ENCODE measurements at places on chromosomes 1 and 21.

DNA sequence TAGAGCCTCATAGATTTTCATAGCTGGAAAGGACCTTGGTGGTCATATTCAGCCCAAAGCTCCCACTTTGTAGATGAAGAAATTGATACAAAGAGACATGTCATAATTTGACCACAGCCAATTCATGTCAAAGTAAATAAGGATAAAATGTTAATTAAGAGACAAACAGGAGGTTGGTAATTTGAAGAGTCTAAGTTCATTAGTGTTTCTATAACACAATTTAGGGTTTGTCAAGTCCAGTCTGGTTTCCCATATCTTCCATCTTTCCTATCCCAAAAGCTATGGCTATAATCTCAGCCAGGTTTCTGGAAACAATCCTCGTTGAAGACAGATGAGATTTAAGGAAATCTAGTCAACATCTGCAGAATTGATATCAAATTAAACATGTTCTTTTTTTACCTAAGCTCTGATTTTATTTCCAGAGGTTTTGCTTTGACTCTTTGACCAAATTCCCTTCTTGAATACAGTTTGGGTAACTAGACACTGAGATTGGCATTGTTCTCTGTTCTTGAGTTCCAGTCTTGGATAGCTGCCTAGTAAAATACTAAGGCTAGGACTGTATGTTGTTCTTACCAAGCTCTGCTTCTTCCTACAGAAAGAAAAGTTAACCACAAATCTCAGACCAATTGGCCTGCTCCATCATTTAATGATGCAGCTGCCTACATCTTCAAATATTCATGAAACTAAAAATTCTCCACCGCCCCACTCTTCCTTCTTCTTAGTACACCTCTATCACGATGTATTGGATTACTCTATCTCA lies 62.0 kb downstream of the SLC44A5 start:
- DNase-seq: no peak

- no peak for DNase-seq
Measured at GRCh38 chr1:246219508-246220030, 287.5 kb downstream of the SMYD3 start.

GRCh38 chr1:165114022-165114888 lies 242.3 kb downstream of the LMX1A start:
- no peak for DNase-seq

DNA sequence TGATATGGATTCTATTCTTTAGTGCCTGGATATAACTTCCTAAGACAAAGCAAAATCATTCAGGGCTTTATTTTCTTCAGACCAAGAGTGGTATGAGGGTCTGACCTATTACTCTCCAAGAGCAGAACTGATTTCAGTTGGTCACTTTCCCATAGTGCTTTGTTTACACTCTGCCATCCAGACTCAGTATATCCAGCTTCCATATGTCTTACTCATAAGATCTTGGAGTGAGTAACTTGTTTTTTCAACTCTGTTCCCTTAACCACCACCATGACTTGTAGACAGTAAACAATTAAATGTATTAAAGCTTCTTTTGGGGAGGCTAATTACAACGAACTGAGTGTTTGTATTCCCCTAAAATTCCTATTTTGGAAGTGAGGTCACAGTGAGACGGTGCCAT lies 83.4 kb downstream of the USP24 start:
- DNase-seq: no peak

DNA sequence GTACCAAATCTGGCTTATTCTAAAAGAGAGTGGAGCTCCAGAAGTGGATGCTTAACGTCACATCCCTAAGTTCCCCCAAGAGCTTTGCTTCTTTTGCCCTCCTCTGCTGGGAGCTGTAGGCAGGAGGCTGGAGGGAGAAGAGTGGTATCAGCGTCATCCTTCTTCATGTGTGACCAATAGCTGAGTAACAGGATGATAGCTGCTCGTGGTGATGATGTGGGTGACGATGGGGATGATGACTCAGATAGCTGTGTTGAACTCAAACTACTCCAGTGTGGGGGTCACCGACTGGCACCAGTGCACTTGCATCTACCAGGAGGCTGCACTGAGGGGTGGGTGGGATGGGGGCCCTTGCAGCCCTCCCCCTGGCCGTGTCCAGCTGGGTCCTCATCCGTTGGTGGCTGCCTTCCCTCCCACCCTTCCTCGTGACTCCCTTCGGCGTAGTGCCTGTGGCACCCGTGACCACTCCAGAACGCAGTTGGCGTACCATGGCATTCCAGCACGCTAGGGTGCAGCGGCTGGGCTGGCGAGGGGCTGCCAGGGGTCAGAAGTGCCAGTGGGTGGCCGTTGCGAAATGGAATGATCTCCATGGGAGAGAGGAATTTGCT lies 1.1 kb downstream of the IGFN1 start:
- peak; percentile 24 for DNase-seq

- no peak for DNase-seq
Measured at GRCh38 chr1:165116732-165117131, 239.8 kb downstream of the LMX1A start.

DNA sequence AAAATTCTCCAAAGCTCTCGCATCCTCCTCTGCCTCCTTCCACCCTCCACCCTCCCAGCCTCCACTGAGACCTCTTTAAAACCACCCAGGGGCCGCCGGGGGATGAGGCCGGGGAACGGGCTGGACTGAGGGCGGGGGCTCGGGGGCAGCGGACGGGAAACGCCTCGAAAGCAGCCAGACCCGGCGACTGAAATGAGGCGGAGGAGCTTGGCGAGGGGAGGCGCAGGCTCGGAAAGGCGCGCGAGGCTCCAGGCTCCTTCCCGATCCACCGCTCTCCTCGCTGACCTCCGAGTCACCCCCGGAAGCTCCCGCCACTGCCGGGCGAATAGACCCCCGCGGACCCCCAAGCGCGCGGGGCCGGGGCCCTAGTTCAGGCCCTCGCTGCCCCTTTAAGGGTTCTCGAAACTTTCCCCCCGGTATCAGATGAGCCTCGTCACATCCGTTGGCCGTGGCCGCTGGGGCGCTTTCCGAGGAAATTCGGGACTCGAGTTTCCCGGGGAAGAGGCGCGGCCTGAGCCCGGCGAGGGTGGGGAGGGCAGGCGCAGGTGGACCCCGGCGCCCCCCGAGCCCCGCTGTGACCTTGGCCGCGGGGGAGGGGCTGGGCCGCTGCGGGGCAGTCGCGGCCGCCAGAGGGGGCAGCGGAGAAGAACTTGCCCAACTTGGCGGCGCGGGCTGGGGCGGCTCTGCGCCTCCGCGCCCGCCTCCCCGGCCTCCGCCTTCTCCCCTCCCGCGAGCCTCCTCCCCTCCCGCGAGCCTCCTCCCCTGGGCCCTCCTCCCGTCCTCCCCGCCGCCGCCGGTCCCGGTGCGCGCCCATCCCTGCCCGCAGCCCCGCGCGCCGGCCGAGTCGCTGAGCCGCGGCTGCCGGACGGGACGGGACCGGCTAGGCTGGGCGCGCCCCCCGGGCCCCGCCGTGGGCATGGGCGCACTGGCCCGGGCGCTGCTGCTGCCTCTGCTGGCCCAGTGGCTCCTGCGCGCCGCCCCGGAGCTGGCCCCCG lies at the start of gene BACE2:
BACE2 (plus strand) TSS at position 813 of the 995 bp plus-strand sequence; CDS start at position 917, 104 bp downstream.
- peak; percentile 22 for DNase-seq

GRCh38 chr21:33974513-33975468 lies 59.2 kb upstream of the ATP5PO start:
- no peak for DNase-seq

DNA sequence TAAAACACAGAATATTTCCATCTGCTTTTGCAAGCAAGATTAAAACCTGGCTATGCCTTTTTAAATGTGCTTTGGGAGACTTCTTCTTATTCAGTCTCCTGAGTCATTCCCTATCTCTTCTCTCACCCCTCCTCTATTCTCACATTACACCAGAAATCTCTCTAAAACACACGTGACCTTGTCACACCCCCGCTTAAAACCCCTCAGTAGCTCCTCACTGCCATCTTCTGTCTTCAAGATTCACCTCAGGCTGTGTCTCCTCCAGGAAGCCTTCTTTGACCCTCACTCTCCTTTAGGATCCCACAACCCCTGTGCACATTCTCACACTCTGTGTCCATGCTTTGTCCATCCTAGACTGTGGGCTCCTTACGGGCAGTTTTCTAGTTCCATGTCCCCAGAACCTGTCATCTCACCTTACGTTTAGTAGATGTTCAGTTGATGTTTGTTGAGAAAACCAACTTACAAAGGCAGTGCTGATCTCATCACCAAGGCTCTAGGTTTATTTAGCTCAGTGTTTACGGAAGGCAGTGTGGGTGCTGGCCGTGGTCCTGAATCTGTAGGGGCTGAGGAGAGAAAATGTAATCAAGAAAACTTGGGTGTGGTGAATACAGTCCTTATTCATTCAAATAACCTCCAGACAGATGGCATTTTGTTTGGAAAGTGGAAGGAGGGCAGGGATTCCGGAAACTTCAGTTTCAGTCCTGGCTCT lies 143.5 kb downstream of the DMRTA2 start:
- no peak for DNase-seq

- DNase-seq: no peak
Measured at GRCh38 chr1:64482720-64483119, 12.8 kb downstream of the CACHD1 start.

DNA sequence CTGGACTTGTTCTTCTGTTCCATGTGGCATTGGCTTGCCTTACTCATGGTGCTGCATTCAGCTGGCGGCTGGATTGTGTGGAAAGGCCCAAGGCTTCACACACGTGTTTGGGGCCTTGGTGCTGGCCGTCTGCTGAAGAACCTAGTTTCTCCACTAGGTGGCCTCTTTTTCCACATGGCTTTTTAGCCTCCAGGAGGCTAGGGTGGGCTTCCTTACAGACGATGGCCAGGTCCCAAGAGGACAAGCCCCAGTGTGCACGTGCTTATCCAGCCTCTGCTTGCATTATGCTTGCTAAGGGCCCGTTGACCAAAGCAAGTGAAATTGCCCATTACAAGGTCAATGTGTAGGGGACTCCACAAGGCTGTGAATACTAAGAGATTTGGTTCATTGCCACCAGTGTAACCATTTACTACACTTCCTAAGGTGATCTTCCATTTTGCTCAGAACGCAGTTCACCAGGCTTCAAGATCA lies 47.5 kb upstream of the FOXO6 start:
- DNase-seq: no peak

GRCh38 chr1:169894424-169895145 lies 889 bp upstream of the SCYL3 start:
- no peak for DNase-seq

GRCh38 chr1:185768371-185768770 lies 34.2 kb downstream of the HMCN1 start:
- no peak for DNase-seq

DNA sequence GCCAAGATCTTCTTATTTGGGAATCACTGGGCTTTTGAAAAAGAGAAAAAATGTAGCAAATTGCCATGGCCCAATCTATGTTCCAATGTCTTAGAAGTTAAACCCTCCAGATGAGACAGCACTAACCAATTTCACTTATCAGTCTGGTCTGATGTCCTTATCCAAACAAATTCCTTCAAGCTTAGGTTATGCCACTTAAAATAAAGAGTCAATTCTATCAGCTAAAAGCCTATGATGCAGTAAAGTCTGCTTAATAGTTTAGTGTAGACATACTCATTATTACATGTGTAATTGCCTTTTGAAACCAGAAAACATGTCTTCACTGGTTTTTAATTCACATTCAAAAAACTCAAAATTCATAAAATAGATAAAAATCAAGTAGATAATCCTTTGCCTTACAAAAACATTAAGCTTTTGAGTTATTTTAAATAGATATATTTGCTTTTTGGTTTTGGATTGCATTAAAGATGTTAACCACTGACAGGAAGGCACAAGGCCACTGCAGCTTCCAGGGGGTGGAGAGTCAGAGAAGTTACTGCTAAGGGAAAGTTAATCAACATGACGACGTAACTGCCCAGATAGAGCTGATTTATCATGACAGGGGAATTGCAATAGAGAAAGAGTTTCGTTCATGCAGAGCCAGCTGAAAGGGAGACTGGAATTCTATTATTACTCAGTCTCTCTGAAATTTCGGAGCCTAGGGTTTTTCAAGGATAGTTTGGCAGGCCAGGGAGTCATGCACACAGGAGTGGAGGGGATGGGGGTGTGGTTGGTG lies 106.1 kb downstream of the MAP3K21 start:
- no peak for DNase-seq

- no peak for DNase-seq
Measured at GRCh38 chr1:119359730-119360129, 8.9 kb upstream of the HAO2 start.

DNA sequence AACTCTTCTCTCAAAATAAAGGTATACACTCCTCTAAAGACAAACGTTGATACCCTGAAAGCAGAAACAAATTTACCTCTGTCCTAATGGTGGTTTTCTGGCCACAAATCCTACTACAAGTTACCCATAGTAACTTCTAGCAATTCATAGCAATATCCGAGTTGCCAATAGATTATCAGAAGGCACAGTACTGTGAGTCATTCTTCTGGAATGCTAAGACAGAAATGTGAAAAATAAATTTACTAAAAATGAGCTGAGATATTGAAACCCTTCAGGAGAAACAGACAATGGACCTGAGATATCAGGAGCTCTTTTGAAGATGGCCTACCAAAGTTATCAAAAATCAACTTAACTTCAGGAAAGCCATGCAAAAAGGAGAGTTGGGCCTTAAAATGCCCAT lies 715.0 kb upstream of the ADAMTS5 start:
- no peak for DNase-seq

- DNase-seq: no peak
Measured at GRCh38 chr1:228748431-228748830, 13.2 kb downstream of the RHOU start.

GRCh38 chr21:42553435-42553834 lies 39.8 kb downstream of the SLC37A1 start:
- no peak for DNase-seq

GRCh38 chr1:160017592-160017991 lies 14.2 kb downstream of the PIGM start:
- DNase-seq: no peak

DNA sequence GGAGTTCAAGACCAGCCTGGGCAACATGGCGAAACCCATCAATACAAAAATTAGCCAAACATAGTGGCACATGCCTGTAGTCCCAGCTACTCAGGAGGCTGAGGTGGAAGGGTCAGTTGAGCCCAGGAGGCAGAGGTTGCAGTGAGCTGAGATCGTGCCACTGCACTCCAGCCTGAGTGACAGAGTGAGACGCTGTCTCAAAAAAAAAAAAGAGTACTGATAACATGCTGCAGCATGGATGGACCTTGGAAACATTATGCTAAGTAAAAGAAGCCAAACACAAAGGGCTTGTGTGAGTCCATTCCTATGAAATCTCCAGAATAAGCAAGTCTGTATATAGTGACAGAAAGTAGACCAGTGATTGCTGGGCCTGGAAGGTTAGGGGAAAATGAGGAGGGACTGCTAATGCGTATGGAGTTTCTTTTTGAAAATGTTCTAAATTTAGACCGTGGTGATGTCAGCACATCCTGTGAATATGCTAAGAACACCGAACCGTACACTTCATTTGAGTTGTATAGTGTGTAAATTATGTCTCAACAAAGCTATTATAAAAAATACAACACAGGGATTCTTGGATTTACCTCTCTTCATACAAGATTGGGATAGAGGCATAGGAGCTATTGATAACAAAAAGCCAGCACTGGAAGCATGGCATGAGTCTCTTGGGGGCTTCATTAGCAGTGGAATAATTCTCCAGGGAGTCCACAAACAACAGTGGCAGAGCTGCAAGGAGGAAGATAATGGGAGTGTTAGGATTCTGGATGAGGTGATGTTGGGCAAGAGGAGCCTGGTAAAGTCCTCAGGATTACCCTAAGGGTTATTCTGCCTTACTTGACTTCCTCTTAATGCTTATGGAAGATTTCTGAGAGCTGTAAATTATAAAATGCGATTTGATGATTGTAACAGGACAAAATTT lies 73.5 kb downstream of the TTC3 start:
- DNase-seq: no peak

GRCh38 chr1:23741609-23742008 lies 1.7 kb upstream of the ELOA start:
- DNase-seq: no peak

- no peak for DNase-seq
Measured at GRCh38 chr1:248183996-248184395, 9.4 kb downstream of the OR2M2 start.

Data from stimulated activated naive CD4-positive, alpha-beta T cell treated with Interleukin-2 at 50 U/mL for 16 hours (primary cell).